ENCODE measurements at places on chromosomes 3 and 15.
A peak's percentile ranks its signal among the peaks of the same experiment; 100 is the strongest.

DNA sequence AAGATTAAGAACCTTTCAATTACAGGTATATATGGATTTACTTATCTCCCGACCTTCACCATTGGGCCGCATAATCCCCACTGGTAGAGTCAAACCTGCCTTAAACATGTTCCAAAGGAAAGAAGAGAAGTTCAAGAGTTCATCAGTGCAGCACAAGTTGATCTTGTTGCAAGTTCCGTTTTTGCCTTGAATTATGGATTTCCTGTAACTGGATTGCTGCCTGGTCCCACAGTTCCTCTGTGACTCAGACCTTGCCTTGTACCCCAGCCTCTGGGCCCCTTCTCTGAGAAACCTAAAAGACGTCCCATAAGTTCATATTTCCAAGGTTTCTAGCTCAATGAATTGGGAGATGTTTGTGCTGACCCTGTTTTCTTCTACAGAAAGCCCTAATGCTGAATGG is 112.5 kb upstream of the THBS1 start:
- no peak for DNase-seq

GRCh38 chr15:58856086-58856485 is 77.4 kb downstream of the SLTM start:
- peak; percentile 78 for DNase-seq

- peak; percentile 74 for DNase-seq
Measured at GRCh38 chr3:58008141-58009025, at the start of gene FLNB. Gene FLNB, plus strand, starts transcription at chr3:58008422. Its CDS starts 143 bp downstream, at chr3:58008565.

DNA sequence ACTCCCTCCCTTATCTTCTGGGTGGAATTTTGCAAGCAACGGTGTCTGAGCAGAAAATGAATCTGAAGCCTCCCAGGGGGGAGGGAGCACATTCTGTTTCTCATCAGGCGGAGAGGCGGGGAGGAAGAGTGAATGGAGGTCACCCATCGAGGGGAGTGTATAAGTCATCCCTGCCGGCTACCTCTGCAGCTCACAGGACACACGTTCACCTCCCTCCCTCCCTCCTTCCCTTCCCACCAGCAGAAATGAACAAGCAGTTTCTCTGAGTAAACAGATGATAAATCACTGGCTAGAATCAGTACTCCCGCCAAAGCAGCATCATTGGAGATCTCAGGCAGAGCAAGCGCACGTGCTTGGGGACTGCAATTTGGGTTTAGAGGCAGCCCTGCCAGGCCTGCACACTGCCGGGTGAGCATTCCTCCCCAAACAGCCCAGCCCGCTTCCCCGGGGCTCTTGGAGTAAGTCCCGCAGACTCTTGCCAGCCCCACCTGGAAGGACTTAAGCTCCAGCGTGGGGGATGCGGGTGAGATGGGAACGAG is 38.3 kb downstream of the CPN2 start:
- DNase-seq, result peak; percentile 90

DNA sequence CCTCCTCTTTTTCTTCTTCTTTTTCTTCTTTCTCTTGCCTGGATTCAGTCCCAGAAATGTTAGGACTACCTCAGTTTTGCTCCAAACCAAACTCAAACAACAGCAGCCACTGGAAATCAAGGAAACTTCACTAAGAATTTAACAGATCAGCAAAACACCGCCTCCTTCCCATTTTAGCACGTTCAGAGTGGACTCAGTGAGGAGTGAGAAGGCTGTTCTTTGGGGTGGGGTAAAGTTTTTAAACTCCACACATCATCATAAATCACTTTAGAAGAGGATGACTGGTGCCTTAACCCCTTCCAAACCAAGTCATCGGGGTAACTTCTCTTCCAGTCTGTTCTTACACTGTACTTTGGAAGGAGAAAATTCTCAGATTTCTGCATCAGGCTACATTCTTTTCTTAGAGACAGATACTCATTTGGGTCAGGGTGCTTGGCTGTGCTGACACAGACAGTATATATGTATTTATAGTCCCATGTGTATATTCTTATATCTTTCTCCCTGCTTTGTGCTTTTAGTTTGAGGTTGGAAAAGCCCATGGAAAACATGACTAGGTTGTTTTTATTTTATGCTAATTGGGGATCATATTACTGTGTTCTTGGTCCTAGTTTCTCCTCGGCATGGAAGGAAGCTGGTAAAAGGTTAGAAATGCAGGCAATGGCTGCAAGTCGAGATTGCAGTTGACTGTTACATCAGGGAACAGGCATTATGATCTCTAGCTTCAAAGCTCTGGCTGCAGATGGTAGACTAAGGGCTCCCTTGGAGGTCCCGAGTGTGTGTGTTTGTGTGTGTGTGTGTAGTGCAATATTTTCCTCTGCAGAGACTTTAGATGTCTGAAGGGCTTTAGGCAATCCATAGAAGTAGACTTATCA is at the start of gene CCDC80:
CCDC80 (minus strand) TSS at position 214 of the 872 bp plus-strand sequence. CDS start 1,238 bp downstream, outside the sequence.
- peak; percentile 96 for DNase-seq

- no peak for DNase-seq
Measured at GRCh38 chr3:182045736-182046135, 334.0 kb downstream of the SOX2 start.

GRCh38 chr3:54999159-54999558 is 71.3 kb upstream of the LRTM1 start:
- DNase-seq, result peak; percentile 93

DNA sequence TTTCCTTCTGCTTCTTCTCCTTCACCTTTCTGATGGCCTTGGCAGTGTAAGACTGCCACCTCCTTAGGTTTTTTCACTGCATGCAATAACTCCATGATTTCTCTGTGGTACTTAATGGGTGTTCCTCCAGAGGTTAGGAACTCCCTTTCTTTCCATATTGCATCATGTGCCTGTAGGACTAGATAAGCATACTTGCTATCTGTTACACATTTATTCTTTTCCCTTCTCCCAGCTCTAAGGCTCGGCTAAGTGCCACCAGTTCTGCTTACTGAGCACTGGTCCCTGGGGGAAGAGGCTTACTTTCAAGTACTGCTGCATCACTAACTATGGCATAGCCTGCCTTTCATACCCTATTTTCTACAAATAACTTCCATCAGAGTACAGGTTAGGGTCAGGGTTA is 351.8 kb downstream of the OTOL1 start:
- DNase-seq, result no peak

DNA sequence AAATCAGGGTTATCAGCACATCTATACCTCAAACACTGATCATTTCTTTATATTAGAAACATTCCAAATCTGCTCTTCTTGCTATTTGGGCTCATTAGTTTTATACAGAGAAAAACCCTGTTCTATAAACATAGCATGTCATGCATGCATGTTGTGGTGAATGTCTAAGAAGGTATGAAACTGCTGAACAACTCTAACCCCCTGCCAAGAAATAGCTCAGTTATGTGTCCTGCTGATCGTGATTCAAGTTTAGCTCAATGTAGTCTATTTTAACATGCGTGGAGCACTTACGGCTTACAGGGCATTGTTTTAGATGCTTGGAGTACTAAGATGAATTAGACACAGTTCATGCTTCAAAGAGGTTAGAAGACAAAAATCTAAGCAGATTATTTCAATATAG is 35.8 kb downstream of the MYH15 start:
- DNase-seq, result peak; percentile 80

DNA sequence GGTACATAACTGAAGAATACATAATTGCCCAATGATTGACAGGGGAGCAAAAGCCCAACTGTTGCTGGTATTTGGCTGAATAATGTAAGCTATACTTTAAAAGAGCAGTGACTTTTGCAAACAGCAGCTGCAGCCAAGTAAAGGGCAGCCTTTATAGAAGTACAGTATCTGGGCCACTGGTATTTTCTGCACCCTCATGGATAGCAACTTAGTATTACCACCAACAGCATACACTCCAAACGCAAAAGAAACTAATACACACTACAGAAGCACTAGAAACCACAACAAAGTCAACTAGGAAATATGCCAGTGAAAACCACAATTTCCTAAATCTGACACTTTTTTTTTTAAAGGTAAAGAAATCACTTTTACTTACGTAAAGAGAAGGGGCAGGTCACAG is 206.1 kb downstream of the TIGIT start:
- peak; percentile 6 for DNase-seq

- DNase-seq, result peak; percentile 47
Measured at GRCh38 chr3:158520433-158520832, 50.6 kb upstream of the MLF1 start.

- peak; percentile 3 for DNase-seq
Measured at GRCh38 chr15:100570275-100570674, 31.7 kb downstream of the LINS1 start.

- DNase-seq, result no peak
Measured at GRCh38 chr3:50396502-50396901, 37.2 kb upstream of the TMEM115 start.

GRCh38 chr15:53693729-53694475 is 65.6 kb downstream of the WDR72 start:
- DNase-seq, result no peak

GRCh38 chr3:188270423-188270972 is 116.5 kb downstream of the LPP start:
- DNase-seq, result peak; percentile 99

DNA sequence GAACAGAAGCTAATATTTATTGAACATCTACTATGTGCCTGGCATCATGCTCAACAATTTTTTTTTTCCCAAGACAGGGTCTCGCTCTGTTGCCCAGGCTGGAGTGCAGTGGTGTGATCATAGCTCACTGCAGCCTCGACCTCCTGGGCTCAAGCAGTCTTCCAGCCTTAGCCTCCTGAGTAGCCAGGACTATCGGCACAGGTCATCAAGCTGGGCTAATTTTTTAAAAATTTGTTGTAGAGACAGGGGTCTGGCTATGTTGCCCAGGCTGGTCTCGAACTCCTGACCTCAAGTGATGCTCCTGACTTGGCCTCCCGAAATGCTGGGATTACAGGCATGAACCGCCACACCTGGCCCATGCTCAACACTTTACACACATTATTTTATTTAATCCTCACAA is 35.7 kb upstream of the CILP start:
- no peak for DNase-seq

DNA sequence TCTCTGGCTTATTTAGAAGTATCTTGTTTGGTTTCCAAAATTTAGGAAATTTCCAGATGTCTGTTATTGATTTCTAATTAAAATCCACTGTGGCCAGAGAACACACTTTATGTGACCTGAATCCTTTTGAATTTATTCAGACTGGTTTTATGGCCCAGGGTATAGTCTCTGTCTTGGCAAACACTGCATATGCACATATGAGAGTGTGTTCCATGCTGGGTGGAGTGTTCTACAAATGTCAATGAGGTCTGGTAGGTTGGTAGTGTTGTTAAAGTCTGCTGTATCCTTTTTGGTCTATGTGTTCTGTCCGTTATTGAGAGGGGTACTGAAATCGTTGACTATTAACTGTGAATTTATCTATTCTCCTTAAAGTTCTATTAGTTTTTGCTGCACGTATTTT is 30.2 kb downstream of the PGPEP1L start:
- no peak for DNase-seq

DNA sequence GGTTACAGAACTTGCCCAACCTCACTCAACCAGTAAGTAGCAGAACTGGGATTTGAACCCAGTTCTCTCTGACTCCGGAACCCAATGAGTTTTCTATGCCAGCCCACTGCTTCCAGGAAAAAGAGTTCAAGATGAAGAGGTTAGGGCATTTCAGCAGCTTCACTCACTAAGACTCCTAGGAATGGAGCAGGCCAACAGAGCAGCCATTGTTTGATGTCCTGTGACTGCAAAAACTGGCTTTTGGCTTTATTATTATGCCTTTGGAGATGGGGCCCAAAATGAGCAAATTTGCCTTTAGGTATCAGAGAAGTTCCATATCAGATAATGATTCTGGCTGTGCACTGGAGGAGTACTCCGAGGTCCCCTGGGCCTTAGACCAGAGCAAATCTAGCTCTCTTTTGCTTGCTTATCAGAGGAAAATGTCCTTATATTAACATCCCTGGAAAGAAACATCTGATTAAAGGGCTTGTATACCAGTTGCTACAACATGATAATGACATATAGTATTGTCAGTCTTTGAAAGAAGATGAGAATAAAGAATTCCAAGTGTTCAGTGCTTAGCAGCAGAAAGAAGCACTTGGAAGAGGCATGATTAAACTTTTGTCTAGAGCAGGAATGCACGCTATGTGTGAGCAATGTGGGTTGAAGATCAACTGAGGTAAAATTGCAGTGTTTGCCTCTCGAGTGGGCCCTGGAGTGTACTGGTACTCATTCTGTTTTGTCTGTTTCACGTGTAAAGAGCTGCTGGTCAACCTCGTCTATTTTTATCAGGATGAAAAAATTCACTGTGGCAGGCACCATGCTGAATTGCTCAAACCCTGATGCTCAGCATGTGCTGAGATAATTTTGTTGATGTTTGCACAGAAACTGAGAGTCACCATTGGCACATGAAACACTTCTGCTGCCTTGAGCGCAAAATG is 21.8 kb upstream of the KLHL24 start:
- no peak for DNase-seq

GRCh38 chr3:135760581-135760980 is 204.9 kb upstream of the PPP2R3A start:
- no peak for DNase-seq

GRCh38 chr3:97658668-97659285 is 105.8 kb upstream of the ARL6 start:
- peak; percentile 8 for DNase-seq

DNA sequence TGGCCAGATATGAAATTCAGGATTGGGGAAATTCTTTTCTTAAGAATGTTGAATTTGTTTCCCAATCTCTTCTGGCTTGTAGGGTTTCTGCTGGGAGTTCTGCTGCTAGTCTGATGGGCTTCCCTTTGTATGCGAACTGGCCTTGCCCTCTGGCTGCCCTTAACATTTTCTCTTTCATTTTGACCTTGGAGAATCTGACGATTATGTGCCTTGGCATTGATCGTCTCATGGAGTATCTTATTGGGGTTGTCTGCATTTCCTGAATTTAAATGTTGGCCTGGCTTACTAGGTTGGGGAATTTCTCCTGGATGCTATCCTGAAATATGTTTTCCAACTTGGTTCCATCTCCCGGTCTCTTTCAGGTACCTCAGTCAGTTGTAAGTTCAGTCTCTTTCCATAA is 152.2 kb downstream of the CFAP20DC start:
- no peak for DNase-seq

- DNase-seq, result no peak
Measured at GRCh38 chr3:34067536-34068051, 269.2 kb downstream of the PDCD6IP start.

DNA sequence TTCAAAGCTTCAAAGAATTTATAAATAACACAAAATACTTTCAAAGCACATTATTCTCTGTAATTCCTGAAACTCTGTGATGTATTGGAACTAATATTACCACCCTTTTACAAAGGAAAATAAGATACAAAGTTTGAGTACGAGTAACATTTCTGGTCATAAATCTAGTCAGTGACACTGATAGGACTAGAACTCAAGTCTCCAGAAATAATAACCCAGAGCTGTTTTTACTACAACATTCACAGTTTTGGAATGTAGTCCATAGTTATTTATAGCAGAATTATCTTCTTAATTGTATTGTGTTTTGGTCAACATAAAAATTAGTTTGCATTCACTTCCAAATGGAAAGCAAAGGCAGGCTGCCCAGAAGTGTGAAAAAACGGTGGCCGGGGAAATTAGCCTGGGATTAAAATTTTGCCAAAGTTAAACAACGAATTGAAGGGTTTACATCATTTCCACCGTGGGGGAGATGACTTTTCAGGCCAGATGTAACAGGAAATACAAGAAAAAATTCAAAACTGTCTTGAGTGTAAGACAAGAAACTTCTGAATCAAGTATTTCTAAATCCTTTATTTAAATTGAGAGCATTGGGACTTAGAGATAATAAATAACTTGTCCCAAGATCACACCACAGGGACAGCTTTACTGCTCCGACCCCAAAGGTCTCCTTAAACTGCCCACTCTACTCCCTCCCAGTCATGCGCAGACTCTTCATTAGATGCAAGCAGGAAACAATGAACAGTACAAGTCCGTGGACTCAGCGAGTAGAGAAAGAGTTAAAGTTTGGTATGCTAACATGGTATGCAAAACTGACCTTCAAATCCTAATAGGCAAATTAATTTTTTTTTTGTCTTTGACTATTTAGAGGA is 74.3 kb upstream of the VGLL4 start:
- DNase-seq, result peak; percentile 57

- peak; percentile 75 for DNase-seq
Measured at GRCh38 chr3:170572665-170573253, 13.1 kb downstream of the SLC7A14 start.
